ENCODE measurements at places on chromosomes 6 and 20.

- no peak for DNase-seq
Observed at GRCh38 chr6:55136916-55137315, 37.4 kb upstream of the HCRTR2 start.

DNA sequence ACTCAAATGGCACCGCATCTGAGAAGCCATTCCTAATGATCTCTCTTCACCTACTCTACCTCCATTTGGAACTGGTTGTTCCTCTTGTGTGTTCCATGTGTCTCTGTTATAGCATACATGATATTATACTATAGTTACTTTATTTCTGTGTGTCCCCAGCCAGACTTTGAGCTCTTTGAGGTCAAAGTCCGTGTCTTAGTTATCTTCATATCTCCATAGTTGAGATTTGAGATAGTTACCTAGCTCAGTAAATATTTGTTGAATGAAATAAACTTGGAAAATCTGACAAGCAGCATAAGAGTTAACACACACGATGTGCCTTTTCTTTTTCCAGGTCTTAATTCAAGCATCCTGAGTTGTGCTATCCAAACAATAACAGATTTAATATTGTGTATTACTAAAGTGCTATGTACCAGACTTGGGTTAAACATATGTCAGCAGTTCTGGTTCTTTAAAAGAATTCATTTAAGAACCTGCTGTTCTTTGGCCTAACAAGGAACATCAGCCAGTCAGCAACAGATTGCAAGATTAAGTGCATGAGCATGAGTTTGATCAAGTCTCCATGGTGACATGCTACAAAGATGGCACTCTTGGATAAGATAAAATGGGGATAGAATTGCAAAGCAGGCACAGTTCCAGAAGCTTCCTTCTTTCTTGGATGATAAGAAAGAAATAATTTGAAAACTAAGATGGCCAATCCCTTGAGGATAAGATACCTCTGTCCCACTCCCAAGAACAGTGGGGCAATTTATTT lies 8.7 kb upstream of the TNFRSF21 start:
- DNase-seq, result no peak

DNA sequence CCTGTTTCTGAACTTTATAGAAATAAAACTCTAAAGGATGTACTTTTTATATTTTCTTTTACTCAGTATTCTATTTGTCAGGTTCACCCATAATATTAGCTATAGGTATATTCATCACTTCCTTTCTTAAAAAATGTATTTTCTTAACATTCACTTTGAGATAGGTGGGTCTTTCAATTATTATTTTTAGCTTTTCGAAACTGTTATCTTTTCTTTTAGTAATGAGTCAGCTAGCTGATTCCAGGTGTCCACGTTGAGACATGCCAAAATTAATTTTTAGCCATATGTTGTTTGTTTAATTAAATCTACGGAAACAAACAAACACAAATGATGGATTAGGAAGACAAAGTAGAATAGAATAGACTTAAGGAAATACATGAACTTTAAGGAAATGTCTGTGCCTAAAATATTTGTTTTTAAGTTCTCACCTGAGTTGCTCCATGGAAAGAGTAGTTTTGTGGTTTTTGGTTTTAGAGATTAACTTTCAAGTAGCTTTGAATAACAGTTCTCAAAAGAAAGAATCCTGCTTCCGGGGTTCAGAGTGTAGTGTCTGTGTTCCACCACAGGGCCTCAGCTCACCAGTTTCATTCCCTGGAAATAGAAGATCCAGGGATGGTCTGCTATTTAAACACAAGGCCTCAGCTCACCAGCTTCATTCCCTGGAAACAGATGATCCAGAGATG lies 435.0 kb downstream of the HAO1 start:
- DNase-seq, result no peak

DNA sequence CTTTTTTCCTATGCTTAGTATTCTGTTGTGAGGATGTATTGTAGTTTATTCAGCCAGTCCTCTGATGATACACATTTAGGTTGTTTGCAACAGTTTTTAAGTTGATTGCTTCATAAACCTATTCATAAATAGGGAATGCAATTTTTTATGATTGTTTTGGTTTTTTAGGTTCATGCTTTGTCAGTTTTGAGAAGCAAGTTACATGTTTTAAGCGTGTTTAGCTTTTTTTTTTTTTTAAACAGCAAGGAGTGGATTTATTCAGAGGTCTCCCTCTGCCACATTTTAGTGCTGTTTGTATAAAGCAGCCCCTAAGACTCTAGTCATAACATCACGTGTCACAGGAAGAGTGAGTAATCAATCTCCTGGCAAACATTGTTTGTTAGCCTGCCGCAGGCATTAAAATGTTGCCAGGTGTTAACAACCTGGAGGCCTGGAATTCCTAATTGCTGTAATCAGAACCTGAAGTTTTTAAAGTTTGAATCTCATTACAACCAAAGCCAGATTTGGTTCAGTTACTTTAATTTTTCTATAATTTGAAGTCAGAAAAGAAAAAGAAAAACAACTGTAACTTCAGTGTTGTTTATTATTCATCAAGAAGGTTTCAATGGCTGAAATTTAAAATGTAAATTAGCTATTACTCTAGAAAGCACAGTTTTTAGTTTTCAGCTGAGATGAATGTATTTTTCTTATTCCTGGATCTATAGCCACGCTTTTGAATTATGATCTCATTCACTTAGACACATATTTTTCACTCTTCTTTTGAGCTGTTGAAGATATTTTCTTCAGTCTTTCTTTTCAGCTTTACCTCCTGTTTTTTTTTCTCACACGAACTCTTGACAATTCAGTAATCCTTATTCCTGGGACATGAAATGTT lies 59.2 kb downstream of the KCNS1 start:
- no peak for DNase-seq

DNA sequence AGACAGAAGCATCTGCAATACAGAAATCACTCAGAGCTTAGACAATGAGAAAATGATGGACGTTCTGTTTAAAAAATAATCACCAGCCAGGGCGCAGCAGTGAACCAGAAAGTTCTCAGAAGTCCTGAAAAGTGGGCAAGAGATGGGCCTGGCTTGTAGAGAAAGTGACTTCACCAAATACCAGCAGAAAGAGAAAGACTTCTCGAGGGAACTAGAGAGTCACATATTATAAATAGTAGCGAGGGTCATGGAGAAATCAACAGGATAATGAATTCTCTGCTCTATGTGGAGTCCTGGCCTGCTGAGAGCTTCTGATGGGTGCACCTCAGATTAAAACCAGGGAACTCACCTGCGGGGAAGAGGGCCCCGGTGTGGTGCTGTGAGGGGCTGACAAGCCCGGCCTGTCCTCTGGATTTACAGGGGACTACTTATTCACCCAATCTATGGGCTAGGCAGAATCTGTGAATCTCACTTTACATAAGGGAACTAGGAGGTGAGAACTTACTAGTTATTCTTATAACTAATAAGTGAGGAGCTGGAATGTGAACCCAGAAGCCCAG lies 5.6 kb upstream of the RAMACL start:
- DNase-seq, result no peak

DNA sequence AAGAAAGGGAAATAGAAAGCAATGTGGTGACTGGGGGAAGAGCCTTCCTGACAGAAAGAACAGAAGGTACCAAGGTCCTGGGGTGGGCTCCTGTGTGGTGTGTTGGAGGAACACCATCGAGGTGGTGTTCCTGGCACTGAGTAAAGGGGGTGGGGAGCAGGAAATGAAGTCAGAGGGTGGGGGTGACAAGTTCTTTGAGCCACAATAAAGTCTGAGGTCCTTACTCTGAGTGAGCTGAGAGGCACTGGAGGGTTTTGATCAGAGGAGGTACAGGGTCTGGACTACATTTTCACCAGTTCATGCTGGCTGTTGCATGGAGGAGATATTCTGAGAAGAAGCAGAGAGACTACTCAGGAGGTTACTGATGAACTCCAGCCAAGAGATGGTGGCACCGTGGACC lies 198.2 kb downstream of the GMPR start:
- DNase-seq, result peak; percentile 15
